Fibroblast of skin of left quadriceps (primary cell): ENCODE measurements at places on chromosomes 5 and 9.

DNA sequence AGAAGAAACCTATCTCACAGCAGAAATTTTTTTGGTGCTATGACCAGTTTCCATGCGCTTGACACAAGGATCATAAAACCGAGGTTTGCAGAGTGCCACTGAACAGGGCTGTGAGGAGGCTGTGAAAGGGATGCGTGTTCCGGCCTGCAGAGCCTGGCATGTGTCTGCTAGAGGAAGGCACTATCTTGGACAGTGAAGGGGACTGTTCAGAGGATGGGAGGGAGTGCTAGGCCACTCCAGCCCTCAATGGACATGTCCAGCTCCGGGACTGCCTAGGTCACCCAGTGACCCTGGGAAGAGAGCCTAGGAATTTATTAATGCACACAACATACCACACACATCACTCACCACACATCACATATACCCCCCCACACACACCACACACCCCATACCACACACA lies 275.9 kb downstream of the GADD45G start:
- no peak for DNase-seq

GRCh38 chr5:35197351-35197750 lies 32.9 kb downstream of the PRLR start:
- DNase-seq, result no peak

DNA sequence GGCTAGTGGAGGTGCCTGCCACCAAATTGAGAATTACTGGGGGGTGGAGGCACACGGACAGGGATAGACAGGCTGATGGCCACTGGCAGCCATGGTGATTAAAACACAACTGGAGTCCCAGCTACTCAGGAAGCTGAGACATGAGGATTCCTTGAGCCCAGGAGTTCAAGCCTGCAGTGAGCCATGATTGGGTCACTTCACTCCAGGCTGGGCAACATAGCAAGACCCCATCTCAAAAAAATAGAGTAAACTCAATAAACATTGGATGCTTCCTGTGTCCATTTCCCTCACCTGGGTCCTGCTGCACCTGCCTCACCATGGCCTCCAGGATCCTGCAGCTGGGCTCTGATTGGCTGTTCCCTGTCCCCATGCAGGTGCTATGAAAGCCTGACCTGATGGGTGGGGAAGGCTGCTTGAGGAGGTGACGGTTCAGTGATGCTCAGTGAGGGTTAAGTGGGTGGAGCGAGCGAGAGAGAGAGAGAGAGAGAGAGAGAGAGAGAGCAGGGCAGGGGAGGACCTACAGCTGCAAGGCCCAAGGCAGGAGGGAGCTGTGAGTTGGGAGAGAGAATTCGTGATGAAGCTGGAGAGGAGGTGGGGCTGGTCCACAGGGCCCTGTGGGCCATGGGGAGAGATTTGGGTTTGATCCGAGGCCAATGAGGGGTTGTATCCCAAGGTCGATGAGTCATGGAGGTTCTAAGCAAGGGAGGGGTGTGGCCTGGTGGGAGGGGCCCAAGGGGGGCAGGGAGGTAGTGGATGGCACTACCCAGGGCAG lies 36.7 kb upstream of the FUBP3 start:
- DNase-seq, result no peak

DNA sequence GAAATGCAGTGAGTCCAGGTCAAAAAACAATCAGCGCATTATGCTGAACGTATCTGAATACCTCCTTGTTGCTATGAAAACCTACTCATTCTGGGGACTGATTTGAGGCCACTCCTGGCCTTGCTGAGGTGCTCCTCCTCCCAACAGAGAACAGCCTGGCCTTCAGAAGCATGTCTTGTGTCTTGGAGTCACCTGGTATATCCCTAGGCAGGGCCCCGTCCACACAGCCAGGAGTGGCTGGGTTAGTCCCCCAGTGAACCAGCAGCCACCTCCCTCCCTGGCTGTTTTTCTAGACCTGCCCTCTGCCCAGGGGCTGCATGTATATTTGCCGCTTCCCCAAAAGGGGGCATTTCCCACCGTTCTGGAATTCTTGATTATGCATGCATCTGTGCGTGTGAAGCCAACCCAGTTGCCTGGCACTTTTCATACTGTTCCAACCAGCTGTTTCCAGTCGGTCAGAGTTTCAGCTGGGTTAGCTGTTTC lies 99.2 kb upstream of the SPATA31C2 start:
- DNase-seq, result no peak

GRCh38 chr9:112898872-112899311 lies 8.2 kb upstream of the SLC46A2 start:
- no peak for DNase-seq

DNA sequence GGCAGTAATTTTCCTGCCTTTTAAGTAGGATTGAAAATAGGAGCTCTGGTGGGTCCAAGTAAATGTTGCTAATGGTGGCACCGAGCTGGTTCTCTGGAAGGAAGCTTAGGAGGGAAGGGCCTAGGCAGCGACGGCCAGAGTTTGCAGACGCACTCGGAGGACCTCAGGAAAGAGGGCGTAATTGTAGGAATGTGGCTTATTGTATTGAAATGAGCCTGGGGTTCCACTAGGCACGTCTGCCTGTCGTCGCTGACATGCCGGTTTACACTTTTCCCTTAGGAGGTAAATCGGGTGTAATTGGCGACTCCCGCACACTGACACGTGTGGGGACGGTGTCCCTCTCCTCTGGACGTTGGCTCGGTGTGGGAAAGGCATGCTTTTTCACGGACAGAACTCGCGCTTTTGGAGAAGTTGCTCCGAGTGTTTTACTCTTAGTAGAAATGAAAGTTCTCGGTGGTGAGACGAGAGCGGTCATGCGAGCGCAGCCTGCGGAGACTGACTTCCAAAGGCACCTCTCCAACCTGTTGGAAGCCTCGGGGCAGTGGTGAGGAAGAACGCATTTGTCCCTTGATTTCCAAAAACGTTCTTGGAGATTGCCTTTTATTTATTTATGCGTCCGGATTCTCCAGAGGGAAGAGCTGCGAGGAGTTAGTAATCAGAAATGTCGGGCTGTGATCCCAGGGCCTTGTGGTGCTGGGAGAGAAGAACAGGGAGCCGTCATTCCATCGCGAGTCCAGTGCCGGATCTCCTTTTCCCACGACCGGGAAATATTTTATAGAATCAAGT lies 1.3 kb downstream of the NR4A3 start:
- DNase-seq, result no peak

DNA sequence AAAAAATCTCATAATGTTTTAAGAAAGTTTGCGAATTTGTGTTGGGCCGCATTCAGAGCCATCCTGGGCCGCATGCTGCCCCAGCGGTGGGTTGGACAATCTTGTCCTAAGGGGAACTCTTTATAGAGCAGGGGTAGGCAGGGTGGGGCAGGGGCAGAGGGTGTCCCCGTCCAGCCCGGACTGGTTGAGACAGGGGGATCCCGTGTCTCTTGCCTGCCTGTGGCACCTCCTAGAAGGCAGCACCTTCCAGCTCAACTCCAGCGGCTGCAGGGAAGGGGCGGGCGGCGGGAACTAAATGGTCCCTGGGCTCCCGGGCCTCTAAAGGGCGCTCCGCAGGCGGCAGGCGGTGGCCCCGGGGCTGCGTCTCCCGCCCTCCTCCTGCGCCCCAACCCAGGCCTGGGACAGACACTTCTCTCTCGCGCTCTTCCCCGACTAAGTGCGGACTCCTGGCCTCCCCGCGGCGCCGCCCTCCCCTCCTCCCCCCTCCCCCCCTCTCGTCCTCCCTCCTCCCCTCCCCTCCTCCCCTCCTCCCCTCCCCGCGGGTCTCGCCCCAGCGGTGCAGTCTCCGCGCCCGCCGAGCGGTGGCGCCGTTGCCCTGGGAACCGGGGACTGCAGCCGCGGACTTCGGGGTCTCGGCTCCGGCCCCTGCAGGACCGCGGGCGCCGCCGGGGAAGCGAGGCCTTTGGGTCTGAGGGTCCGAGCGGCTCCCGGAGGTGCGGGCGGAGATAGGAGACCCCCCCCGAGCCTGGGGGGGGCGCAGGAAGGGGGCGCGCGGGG lies 132.6 kb downstream of the MRPL36 start:
- no peak for DNase-seq

DNA sequence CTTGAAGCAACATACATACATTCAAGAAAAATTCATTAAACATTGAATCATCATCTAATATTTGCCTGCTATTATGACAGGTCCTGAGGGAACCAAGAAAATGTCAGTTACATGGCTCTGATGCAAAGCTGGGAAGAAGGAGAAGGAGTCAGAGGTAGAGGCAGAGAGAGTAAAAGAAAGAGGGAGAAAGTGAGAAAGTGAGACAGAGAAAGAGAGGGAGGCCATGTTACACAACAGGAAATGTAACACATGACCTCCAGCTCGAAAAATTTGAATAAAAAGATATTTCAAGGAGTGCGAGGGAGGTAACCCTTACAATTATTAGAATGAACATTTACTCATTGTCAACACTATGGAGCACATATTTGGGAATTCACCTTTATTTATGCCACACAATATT lies 189.7 kb downstream of the PDE4D start:
- no peak for DNase-seq

- no peak for DNase-seq
Observed at GRCh38 chr5:148499452-148499851, 115.7 kb downstream of the FBXO38 start.

DNA sequence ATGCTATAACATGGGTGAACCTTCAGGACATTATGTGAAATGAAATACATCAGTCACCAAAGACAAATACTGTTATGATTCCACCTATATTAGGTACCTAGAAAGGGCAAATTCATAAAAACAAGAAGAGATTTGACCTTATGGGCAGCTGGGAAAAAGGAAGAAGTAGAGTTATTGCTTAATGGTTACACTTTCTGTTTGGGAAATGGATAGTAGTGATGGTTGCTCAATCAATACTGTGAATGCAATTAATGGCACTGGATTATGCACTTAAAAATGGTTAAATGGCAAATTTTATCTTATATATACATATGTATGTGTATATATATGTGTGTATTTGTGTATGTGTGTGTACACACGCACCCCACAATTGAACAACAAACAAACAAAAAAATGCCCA lies 15.2 kb downstream of the FKBP15 start:
- DNase-seq, result no peak

- no peak for DNase-seq
Observed at GRCh38 chr5:177426566-177427210, at the start of gene GRK6. GRK6 (plus strand) TSS chr5:177426676; CDS start chr5:177426846, 170 bp downstream.

GRCh38 chr5:80238097-80238496 lies 17.8 kb downstream of the SERINC5 start:
- no peak for DNase-seq

DNA sequence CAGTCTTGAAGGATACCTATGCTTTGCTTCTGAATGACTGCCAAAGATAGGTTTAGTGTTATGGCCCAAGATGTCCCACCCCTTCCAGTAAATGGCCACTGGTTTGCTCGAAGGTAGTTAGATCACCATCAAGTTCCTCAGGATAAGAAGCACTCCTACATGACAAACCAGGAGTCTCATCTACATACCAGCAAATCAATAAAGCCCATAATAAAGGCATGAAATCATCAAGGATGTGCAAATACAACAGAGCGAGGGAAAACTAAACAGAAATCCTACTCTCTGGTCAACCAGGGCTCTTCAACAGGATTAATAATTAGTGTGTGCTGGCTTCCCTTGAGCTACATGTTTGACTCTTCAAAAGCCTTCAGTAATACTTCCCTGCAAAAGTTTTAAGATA lies 141.0 kb downstream of the LHFPL2 start:
- DNase-seq, result no peak

GRCh38 chr5:15689836-15690235 lies 189.9 kb downstream of the FBXL7 start:
- no peak for DNase-seq

GRCh38 chr9:34610434-34611206 lies 1.3 kb downstream of the RPP25L start:
- DNase-seq, result no peak

GRCh38 chr9:14547245-14548060 lies 145.8 kb downstream of the ZDHHC21 start:
- no peak for DNase-seq

GRCh38 chr5:42908509-42909488 lies 97.1 kb upstream of the SELENOP start:
- DNase-seq, result peak; percentile 69

- no peak for DNase-seq
Observed at GRCh38 chr9:20242510-20243189, 379.6 kb downstream of the MLLT3 start.

GRCh38 chr5:38497946-38498345 lies 58.5 kb downstream of the LIFR start:
- no peak for DNase-seq

- DNase-seq, result no peak
Observed at GRCh38 chr5:30878746-30879145, 314.7 kb upstream of the CDH6 start.

DNA sequence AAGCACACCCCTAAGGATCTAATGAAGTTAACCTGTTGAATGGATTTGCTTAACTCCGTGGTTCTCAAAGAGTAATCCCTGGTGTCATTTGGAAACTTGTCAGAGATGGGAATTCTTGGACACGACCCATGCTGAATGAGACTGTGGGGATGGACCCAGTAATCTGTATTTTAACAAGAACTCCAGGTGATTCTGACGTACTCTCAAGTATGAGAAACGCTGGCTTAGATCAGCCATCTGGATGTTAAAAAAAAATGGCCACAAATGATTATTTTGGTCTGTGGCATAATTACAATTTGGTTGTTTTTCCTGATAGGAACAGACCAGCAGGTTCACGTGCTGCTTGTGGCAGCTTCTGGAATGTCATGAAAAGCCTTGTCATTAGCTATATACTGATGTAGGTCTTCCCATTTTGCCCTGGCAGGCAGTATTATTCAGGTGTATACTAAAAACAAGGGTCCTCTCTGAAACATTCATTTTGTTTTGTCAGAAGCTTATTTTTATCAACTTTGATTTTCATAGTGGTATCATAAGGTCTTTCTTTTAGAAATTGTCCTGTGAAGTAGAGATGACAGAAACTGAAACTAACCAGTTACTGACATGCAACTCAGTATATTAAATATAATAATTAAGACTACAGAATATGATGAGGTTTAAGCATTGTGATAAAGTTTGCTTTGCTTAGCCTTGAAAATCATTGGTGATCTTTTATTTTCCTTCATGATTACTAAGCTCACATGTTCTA lies 15.4 kb downstream of the CPEB4 start:
- no peak for DNase-seq

GRCh38 chr9:13911473-13911872 lies 402.5 kb downstream of the NFIB start:
- no peak for DNase-seq

- no peak for DNase-seq
Observed at GRCh38 chr5:74640954-74641734, 616 bp upstream of the ENC1 start.

- DNase-seq, result no peak
Observed at GRCh38 chr9:76269789-76270188, 124.4 kb downstream of the RFK start.

GRCh38 chr9:77455312-77455927 lies 192.7 kb downstream of the GNA14 start:
- DNase-seq, result no peak

DNA sequence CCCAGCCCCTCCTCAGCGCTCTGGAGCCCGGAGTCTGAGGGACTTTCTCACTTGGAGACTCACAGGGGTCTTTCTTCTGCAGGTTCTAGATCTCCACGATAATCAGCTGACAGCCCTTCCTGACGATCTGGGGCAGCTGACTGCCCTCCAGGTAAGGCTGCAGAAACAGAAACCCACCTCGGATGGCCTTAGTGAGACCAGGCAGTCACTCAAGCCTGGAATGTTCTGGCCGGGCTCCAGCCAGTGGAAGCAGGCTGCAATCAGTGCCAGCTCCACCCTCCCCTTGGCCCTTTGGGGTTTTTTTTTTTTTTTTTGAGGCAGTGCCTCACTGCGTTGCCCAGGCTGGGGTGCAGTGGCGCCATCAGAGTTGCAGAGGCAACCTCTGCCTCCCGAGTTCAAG lies 7.6 kb downstream of the LRSAM1 start:
- no peak for DNase-seq
